Testis (tissue), 5 donors: ENCODE measurements at places on chromosomes 5 and 9. TPM values are rescaled to one million over a fixed set of nuclear protein-coding genes. Genes with fewer than 3 reads are reported as not detected.

The PCDHB12 gene
- 1.4 TPM for polyA plus RNA-seq

The PCDHA9 gene
- 1.1 TPM for polyA plus RNA-seq

The FAM153A gene
- 75.0 TPM for polyA plus RNA-seq

The TAF1L gene
- 3.0 TPM for polyA plus RNA-seq

The AQP3 gene
- 6.3 TPM for polyA plus RNA-seq

The RNF180 gene
- polyA plus RNA-seq = 4.5 TPM

The PCDH12 gene
- 1.6 TPM for polyA plus RNA-seq

The IL5 gene
- 5.4 TPM for polyA plus RNA-seq

The SCGB3A2 gene
- polyA plus RNA-seq = not detected

The GPX3 gene
- polyA plus RNA-seq = 119 TPM

The NTNG2 gene
- polyA plus RNA-seq = 3.3 TPM

The FSTL4 gene
- 7.4 TPM for polyA plus RNA-seq

The FBP1 gene
- polyA plus RNA-seq = 16.2 TPM

The PHF24 gene
- 44.8 TPM for polyA plus RNA-seq

The SLC6A3 gene
- 0.83 TPM for polyA plus RNA-seq
